ENCODE measurements at places on chromosomes 11 and 22.

DNA sequence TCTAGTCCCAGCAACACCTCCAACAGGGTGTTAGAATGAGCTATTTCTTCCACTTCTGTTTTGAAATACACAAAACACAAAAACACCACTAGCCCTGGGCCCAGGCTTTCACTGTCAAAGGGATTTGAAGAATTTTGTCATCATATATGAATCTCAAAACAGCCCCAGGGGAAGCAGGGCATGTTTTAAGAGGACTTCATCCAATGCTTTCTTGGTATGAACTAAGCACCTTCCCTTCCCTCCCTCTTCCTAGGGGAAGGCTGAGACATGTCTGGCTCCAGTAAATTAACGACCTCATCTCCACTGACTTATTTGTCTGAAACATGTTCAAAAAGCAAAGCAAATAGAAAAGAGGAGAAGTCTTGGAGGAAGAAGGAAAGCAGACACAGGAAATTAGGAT, 75.7 kb upstream of the INCENP start:
- DNase-seq: no peak

DNA sequence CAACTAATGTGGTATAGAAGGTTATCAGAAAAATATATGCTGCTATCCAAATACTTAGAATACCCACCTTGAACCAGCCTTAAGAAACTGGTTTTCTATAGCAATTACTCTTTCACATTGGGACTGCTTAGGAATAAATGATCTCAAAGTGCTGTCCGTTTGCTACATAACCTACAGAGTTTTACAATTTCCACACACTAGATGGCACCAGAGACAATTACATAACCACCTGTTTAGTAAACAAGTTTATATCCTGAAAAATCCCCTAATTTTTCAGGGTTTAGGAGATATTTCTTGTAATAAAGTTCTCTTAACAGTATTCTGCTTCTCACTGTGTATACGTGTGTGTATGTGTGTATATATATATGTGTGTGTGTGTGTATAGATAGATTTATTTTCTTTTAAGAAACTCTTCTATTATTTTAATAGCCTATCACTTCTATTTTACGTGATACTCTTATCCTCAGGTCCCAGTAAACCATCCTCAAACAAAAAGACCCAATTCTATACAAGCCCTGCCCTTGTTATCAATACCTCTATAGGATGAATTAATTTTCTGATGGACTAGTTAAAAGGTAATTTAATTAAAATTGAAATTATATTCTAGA, 6.7 kb upstream of the OR5I1 start:
- DNase-seq: no peak

- no peak for DNase-seq
Measured at GRCh38 chr11:19284881-19285280, 44.1 kb upstream of the E2F8 start.

DNA sequence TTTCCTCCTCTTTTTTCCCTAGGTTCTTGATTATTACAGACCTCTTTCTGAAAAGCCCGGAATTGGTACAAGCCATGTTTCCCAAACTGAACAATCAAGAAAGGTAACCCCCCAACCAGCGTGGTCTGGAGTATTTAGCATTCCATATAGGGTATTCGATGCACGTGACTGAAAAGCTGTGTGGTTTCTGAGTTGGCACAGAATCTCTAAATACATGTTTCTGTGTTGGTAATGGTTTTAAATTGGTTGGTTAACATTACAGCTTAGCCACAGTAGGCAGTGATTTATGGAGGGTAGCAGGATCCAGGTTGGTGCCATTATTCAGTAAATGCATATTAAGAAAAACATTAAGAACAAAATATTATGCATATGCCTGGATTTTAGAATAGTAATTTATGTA, 46.8 kb downstream of the ATXN10 start:
- DNase-seq: no peak

GRCh38 chr11:101803651-101804050, 111.2 kb upstream of the CEP126 start:
- no peak for DNase-seq

DNA sequence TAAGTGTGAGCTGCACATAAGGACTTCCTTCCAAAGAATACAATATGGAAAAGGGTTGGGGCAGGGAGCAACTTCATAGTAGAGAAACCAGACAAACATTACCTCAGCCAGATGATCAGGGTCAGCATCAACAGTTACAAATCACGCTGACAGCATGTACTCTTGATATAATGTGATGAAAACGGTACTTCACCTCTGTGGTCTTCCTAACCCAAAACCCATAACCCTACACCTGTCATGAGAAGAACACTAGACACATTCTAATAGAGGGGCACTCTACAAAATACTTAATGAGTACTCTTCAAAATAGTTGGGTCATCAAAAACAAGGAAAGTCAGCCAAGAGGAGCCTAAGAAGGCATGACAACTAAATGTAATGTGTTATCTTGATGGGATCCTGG, 43.9 kb downstream of the RRAS2 start:
- DNase-seq: no peak

DNA sequence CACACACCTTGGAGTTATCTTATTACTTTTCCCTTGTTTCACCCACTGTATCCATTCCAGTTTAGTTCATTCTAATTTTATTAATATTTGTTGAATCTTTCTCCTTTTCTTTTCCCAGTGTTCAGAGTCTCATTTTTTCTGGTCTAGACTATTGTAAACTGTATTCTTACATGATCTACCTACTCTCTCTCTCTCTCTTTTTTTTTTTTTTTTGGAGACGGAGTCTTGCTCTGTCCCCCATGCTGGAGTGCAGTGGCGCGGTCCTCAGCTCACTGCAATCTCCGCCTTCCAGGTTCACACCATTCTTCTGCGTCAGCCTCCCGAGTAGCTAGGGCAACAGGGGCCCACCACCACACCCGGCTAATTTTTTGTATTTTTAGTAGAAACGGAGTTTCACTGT, 2.1 kb downstream of the ANKRD42 start:
- no peak for DNase-seq

GRCh38 chr11:133409799-133410198, 122.5 kb downstream of the OPCML start:
- DNase-seq: no peak

DNA sequence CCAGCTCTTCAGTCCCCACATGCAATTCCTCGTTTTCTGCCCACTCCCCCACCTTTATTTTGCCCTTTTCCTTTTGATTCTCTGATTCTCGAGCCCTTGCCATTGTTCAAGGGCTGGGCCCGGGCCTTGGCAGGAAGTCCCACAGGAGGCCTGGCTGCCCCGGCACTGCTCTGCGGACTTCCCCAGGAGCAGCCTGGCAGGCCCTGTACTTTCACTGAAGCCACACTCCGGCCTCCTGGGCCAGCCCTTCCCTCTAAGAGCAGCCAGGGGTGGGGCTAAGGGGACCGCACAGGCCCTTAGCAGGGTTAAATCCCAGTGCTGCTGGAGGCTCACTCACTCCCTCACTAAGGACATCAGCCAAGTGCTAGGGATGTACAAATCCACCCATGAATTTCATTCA, 4.1 kb downstream of the LRRC32 start:
- no peak for DNase-seq

DNA sequence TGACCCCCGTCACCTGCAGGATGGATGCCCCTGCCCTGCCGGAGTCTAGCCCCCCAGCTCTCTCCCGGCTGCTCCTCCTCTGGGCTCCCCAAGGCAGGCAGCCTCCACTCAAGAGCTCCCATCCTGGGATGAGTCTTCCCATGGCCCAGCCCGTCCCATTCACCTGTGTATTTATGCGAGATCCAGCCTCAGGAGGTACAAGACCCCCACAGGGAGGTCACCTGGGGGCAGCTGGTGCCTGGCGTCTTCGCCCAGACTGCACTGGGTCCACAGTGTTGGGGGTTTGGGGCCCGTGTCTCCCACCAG, 43.0 kb upstream of the ZC3H12C start:
- no peak for DNase-seq

GRCh38 chr11:67261946-67262681, 4.2 kb upstream of the GRK2 start:
- DNase-seq: no peak

DNA sequence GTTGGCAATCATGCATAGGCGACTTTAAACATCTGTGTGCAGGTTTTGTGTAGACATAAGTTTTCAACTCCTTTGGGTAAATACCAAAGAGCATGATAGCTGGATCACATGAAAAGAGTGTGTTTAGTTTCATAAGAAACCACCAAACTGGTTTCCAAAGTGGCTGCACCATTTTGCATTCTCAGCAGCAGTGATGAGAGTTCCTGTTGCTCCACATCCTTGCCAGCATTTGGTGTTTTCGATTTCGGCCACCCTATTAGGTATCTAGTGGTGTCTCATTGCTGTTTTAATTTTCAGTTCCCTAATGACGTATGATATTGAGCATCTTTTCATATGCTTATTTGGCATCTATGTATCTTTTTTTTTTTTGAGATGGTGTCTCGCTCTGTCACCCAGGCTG, 62.8 kb upstream of the CCND1 start:
- DNase-seq: no peak

- DNase-seq: no peak
Measured at GRCh38 chr11:111541254-111542061, 938 bp downstream of the LAYN start.

DNA sequence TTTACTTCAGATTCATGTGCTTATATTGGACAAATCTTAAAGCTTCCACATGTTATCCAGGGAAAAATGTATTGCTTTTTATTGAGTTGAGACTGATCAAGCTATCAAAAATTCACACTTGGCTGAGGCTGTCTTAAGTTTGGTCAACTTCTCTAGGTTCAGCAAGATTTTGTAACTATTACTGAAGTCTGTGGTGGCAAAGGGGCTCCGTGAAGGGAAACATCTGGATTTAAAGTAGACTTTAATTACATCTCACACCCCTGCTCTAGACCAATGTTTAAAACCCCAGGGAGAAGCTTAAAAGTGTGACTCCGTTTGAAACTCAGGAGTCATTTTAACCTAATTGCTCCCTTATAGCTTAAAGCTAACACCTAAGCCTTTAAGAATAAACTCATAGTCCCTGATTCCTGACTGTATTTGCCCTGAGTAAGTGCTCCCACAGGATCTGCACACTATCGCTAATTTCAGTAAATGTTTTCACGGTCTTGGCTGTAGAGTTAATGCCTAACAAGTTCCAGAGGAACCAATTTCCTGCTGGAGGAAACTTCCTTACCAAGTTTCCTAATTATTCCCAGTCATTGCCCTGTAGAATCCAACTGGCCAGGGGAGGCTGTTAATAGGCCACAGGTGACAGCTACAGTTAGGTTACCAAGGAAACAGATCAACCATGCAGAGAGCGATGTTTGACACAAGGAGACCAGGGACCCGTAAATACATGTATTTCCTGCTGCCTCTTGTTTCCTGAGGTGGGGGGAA, 40.5 kb downstream of the OR10A6 start:
- DNase-seq: no peak

GRCh38 chr11:80365076-80365725, 924.4 kb upstream of the TENM4 start:
- DNase-seq: no peak

- no peak for DNase-seq
Measured at GRCh38 chr11:100404907-100405306, 282.2 kb upstream of the ARHGAP42 start.

- DNase-seq: no peak
Measured at GRCh38 chr11:17611503-17612220, 64.6 kb downstream of the OTOG start.

DNA sequence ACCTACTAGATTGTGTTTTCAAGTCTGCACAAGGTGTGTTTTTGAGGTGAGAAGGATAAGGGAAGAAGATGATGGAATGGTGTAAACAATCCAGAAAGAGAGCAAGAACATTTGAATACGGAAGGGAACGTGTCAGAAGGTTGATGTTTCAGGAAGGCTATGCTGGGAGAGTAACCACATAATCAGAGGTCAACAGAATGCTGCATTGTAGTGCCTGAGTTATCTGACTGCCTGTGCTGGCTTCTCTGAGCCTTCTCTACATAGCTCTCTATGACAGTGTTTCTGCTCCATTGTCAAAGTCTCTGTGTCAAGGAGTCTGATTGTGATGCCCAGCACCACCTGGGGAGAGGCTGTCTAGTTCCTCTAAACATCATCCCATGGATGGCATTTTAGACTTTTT, 74.1 kb downstream of the CYB5R2 start:
- no peak for DNase-seq

DNA sequence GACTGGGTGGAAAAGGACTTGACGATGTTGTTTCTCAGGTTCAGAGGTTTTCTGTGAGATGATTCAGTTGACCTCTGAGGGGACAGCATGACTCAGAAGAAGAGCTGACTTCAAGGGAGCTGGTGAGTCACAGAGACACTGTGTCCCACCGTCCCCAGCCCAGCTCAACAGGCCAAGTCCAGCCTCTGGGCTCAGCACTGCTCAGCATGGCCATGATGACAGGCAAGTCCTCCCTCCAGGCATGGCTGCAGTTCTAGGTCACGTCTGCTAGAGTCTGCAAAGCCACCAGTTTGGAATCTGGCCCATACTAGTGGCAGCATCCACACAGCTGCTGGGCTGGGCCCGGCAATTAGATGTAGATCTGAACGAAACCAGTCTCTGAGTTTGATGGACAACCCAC, 12.9 kb downstream of the TRIM29 start:
- no peak for DNase-seq

GRCh38 chr11:35605706-35606105, 12.6 kb upstream of the FJX1 start:
- DNase-seq: no peak

DNA sequence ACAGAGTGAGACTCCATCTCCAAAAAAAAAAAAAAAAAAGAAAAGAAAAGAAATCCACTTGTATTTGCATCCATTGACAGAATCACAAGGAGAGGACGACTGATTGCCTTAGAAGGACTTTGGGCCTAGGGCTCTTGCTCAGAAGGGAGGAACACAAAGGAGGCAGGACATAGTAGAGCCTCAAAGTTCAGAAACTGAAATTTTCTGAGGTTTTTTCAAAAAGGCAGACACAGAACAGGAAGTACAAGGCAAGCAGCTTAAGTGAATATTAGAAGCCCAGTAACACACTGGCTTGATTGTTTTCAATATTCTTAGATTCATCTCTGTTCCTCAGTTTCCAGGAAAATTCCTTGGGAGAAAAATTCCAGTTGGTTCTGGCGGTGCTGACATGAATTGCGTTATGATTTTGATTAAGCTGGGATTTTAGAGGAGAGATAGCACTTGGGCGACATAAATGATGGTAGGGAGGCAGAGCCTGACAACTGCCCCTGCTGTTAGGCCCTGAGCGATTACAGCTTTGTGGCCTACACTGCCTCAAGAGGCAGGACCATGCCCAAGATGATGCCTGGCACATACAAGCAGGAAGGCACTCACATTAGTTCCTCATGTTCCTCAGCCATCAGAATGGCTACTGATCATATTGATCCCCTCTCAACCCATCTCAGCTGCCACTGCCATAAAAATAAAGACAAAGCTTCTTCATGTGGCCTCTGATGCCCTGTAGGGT, 15.3 kb downstream of the CLPB start:
- DNase-seq: no peak

DNA sequence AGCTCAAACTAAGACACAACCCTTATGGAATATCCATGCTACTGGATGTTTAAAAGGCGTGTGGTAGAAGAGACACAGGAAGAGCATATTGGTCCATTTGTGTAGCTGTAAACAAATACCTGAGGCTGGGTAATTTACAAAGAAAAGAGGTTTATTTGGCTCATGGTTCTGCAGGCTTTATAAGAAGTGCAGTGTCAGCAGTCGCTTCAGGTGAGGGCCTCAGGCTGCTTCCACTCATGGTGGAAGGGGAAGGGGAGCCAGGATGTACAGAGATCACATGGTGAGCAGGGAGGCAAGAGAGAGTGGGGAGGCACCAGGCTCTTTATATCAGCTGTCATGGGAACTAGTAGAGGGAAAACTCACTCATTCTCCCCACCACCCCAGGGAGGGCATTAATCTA, 31.8 kb upstream of the CSNK2A3 start:
- no peak for DNase-seq

- no peak for DNase-seq
Measured at GRCh38 chr11:33509632-33510031, 191.0 kb downstream of the C11orf91 start.
